Regular cardiac myocyte (primary cell): ENCODE measurements at places on chromosomes 3 and 15. TPM values are rescaled to one million over a fixed set of nuclear protein-coding genes. Genes with fewer than 3 reads are reported as not detected.

RPL22L1 gene
- 139 and 262 TPM in 2 replicates for total RNA-seq

CASR gene
- total RNA-seq: under 0.01 TPM in 1 of 2 replicates, not detected in the other

ONECUT1 gene
- total RNA-seq: not detected in 2 replicates

STRC gene
- 0.28 TPM in 1 of 2 replicates, not detected in the other for total RNA-seq

TNFAIP8L3 gene
- total RNA-seq: 17.8 and 23.8 TPM in 2 replicates

BCL2A1 gene
- total RNA-seq: under 0.01 and 2.5 TPM in 2 replicates

ALPK3 gene
- total RNA-seq: 3.3 and 5.4 TPM in 2 replicates

GMNC gene
- total RNA-seq: under 0.01 and 0.28 TPM in 2 replicates

SLC51A gene
- not detected in 2 replicates for total RNA-seq

STRA6 gene
- 0.85 and 2.5 TPM in 2 replicates for total RNA-seq
